ENCODE measurements at places on chromosomes 2 and 18. TPM values are rescaled to one million over a fixed set of nuclear protein-coding genes. Genes with fewer than 3 reads are reported as not detected.
A peak's percentile ranks its signal among the peaks of the same experiment; 100 is the strongest.

DNA sequence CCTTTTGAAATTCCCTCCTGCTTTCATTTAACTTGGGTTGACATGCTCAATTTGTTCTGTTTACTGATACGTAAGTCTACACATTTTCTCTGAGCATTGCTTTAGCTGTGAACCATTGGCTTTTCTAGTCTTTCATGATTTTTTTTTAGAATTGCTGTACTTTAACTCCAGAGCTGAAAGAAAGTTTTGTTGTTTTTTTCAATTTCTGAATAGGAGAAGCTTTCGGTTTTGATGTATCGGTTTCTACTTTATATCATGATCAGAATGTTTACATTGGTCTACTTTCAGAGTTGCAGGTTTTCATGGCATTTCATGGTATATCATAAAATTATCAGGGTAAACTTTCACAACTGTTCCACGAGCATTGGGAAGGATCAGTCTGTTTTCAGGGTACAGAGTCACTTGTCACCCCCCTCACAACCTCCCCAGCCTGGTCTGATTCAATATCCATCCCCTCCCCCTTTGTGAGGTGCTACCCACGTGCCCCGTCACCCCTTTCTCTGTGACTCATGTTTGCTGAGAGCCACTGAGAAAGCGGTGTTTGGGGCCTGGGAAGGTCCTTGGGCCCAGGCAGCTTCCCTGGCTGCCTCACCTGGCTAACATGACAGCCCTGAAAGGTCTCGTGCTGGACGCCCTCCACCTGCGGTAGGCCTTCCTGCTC is 7.0 kb downstream of the ASTL start:
- no peak for DNase-seq

DNA sequence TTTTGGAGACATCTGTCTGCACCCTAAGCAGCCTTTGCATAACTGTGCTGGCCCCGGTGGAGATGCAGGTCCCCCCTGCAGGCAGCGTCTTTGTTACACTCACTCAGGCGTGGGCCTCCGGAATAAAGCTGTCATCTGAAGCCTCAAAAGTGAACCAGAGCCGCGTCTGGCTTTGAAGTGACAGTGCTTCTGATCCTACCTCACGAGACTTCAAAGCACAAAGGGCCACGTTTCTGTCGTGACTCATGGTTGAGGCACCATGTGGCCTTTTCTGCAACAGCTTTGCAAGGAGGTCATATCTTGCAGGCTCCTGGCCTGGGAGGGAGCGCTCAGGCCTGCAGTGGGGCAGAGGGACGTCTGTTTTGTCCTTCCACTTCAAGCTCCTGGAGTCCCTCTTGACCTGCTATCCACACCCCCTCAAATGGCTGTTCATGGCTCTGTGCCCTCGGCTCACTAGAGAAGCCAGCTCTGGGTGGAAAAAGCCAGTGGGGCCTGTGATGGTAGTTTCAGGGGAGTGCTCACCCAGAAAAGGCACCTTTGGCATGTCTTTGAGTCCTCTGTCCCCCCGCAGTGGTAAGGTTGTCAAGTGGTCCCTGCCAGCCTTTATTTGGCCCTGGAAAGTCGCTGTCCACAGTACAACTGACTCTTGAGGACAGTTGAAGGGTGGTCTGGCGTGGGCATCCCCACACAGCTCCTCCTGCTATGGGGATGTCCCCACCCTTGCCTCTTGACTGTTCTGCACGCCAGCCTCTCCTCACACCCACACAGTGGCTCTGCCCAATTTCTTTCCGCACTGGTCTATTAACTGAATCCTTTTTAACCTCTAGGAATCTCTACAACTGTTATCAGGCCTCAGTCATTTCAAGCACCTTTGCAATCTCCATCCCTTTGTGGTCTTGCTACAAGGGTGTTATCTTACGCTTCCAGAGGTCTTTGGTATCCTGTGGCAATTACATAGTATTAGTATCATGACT is 19.3 kb downstream of the GPR55 start:
- DNase-seq = peak; percentile 79

DNA sequence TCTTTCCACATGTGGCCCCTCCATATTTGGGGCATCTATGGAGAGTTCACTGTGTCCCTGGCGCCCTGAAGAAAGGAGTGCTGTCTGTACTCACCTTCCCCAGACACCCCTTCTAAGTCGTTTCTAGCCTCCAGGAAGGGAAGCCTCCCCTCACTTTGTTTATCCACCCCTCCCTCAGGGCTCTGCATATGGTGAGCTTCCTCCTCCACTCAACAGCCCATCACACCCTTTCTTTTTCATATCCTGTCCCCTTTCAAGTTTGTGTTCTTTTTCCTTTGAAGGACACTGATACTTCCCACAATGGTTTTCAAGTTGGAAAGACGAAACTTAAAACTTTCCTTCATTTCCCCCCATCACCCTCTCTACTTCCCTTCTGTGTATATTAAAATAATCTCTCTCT is 291.4 kb upstream of the POU3F3 start:
- DNase-seq = no peak

- DNase-seq = no peak
Measured at GRCh38 chr18:3150274-3150673, 69.5 kb downstream of the MYOM1 start.

- DNase-seq = peak; percentile 27
Measured at GRCh38 chr2:222903234-222904220, 42.7 kb downstream of the ACSL3 start.

UGT1A10 gene
- 0.36 TPM for total RNA-seq

CFAP221 gene
- not detected for total RNA-seq

- no peak for DNase-seq
Measured at GRCh38 chr2:178568227-178568626, 88.0 kb downstream of the PLEKHA3 start.

GRCh38 chr2:241132538-241133435 is 16.5 kb downstream of the PASK start:
- DNase-seq = no peak

DNA sequence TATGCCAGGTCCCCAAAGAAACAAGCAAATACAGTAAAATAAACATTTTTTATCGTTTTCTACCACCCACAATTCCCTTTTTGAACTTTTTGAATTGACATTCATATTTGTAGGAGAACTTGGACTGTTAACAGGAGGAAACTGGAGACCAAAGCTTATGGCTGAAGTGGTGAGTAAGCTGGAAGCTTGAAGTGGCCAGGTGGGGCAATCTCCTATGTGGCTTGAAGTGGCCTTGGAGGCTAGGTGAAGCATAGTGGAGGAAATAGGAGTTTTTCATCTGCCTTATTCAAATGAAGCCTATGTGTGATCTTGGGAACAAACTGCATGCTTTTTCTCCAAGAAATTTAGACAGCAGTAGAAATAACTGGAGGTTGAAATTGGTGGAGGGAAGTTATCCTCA is 962.9 kb upstream of the FANCL start:
- DNase-seq = no peak

DNA sequence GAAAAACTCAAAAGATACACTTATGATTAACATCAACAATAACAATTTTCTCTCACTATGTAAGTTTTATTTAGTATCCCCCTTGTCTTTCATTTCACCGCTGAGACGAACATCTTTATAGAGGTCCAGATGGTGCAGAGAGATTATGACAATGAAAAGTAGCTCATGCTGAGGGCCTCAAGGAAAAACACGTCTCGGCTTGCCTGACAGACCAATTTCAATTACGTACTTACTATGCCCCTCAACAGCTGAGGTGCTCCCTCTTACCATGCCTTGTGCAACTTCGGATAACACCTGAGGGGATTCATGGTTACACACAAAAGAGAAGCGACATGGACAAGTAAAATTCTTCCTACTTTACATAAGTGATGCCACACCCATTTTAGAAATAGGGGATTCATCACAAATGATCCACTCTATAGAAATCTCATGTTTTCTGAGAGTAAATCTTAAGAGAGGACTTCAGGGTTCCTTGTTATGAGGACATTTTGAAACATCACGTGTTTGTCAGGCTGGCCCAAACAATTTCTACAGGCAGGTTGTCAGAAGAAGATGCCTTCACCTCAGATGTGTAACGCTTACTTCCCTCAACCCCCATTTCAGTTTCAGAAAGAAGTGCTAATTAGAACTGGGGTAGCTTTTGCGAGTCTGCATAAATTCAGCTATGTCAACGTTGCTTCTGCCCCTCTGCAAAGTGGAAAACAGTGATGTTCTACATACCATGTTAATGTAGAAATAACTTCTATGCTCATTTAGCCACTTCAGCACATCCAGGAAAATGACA is 191.4 kb downstream of the NRXN1 start:
- no peak for DNase-seq

DNA sequence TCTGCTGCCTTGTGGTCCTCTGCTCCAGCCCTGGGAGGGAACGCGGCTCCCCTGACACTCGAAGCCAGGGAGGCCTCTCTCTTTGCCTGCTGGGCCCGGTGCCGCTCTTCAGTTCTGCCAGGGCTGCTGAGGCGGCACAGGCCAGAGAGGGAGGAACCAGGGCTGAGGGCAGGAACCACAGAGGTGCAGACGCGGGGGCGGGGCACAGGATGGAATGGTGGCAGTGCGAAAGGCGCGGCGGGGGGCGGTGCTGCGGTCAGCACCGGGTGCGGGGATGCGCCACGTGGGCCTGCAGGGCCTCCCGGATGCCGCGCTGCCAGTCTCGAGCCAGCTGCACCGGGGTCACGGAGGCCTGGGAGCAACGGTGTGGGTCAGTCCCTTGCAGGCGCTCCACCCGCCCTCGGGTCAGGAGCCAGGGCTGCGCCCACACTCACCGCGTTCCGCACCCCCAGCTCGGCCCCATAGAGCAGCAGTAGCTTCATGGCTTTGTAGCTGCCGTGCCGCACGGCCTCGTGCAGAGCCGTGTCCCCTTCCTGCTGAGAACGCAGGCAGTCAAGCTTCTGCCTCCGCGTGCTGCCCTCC is 4.4 kb downstream of the ANKRD23 start:
- no peak for DNase-seq

DNA sequence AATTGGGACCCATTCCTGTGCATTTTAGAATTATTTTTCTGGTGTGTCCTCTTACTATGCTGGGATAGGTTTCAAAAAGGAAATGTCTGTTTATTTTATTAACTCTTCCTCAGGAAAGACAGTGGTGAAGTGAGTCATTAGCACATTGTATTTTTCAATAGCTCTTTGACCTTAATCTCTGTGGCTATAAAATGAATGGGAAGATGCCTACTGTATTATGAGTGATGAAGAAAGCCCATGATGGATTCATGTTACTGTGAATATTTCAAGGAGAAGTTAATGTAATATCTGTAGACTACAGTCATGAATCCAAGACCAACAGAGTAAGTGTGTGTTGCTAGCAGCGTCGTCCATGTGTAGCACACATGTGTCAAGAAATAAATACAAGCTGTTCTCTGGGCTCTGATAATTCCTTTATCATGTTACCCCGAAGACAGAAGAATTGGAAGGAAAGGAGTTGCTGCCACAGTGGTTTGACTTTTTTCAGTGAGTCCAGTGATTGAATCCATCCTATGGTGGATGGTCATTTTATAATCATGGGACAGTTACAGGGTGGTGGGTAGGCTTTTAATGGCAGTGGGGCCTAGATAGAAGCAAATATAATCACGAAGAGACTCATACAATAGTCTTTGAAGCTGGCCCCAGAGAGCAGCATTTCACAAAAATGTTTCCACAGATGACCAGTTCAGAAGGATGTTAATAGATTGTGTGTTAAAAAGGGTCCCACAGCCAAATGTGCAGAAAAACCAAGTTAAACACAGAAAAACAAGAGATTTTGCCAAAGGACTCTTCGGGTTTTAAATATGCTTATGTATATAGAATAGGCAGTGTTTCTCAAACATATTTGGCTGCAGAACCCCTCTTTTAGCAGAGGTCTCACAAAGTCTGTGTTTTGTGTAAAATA is 239.7 kb upstream of the RASGRP3 start:
- no peak for DNase-seq

PLEK gene
- total RNA-seq = 2.9 TPM
